RPMI7951 (cell line): ENCODE measurements at places on chromosomes 6 and 20.
A peak's percentile ranks its signal among the peaks of the same experiment; 100 is the strongest.

- peak; percentile 48 for DNase-seq
Measured at GRCh38 chr20:17897566-17898307, 70.9 kb downstream of the SNX5 start.

- no peak for DNase-seq
Measured at GRCh38 chr6:5203546-5203945, 57.2 kb downstream of the LYRM4 start.

DNA sequence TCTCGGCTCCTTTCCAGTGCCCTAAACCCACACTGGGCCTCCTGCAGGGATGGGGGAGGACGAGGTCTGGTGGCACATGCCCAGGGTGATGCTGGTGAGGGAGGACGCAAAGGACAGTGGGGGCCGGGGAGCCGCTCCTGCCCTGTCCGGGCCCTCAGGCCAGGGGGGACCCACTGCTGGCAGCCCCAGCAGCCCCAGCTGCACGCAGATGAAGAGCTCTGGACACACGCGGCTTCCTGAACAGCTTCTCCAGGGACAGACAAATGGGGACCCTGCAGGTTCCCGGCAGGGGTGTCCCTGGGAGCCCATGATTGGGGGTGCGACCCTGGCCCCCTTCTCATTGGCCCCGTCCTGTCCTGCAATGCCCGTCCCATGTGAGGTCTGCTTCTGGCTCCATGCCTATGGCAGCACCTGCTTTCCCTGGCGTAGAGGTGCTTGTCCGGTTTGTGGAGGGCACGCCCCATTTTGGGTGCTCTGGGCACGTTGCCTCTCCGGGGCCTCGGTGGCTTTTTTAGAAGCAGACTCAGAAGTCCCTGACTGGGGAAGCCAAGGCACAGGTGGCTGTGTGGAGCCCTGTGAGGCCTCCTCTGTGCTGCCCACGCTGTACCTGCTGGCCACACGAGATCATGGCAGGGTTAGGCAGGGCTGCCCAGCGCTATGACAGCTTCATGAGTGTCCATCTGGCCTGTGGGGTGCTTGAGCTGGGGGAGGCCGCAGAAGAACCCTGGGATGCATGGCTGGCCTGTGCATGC, 15.4 kb upstream of the TNFRSF6B start:
- DNase-seq = no peak

DNA sequence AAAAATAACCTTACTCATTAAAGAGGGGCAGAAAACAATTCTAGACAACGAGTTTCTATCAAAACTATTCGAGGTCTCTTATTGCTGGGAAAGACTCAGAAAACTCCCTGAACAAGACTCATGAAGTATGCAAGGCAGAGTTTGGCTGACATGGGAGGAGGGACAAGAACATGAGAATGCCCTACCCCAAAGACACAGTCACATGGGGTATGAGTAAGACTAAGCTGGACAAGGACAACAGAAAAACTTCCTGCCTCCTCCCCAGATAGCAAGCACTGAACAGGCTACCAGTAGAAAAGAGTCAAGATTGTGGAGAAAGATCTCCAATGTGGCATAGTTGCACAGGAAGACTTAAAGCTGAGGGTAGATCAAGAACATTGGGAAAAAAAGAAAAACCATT, 39.7 kb upstream of the PHIP start:
- DNase-seq = peak; percentile 16

- DNase-seq = no peak
Measured at GRCh38 chr20:43960231-43960630, 45.6 kb downstream of the TOX2 start.
